SW 1271 (cell line): ENCODE measurements at places on chromosomes 6 and 20.

DNA sequence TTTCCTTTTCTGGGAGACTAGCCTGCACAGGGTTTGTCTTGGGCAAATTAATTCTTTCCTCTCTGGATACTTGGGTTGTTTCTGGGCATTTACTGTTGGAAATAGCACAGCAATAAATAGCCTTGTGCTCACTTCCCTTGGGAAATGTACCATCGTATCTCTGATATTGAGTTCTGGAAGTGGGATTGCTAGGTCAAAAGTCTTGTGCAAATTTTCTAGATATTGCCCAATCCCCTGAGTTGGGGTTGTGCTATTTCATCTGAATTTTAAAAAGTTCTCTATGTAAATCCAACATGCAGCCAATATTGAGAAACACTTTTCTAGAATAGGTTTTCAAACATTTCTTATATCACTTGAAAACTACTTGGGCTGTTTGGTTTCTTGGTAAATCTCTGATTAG lies 64.0 kb upstream of the ELOVL5 start:
- no peak for DNase-seq

GRCh38 chr6:98929498-98930060 lies 18.2 kb downstream of the FBXL4 start:
- no peak for DNase-seq

GRCh38 chr6:78153976-78154375 lies 501.1 kb downstream of the MEI4 start:
- DNase-seq: no peak

DNA sequence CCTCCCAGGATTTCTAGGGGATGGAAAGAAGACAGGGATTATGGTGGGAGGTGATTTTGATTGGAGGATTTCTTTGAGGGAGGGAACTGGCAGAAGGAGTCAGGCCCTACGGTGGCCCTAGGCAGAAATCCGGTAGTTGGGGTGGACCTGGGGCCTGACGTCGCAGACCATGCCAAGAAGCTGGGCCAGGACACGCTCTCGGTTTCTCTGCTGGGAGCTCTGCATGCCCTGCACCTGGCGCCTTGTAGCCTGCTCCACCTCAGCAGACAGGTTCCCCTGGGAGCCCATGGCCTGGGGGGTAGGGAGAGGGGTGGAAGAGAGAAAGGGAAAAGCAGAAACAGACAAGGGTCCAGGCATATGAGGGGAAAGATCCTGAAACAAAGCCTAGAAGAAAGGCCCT lies 1.1 kb downstream of the ATP6V1G2 start:
- DNase-seq: no peak

GRCh38 chr6:4437342-4437741 lies 302.0 kb upstream of the ECI2 start:
- DNase-seq: no peak

DNA sequence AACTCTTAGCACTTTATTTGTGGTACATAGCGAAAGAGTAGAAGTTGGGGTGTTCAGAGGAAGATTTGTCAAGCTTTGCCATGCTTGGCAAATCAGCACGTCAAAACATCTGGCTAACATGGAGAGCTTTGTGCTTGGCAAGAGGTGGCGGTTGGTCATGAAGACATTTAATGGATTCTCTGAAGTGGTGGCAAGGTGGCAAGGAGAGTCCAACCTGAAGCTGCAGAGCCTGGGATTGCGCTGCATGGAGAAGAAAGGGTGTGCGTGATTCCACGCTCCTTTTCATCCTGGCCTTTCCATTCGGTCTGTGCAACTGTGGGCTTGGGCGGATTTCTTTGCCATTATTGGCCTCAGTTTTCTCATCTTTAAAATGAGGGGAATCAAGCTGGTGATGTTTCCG lies 3.1 kb downstream of the PYGB start:
- DNase-seq: no peak

DNA sequence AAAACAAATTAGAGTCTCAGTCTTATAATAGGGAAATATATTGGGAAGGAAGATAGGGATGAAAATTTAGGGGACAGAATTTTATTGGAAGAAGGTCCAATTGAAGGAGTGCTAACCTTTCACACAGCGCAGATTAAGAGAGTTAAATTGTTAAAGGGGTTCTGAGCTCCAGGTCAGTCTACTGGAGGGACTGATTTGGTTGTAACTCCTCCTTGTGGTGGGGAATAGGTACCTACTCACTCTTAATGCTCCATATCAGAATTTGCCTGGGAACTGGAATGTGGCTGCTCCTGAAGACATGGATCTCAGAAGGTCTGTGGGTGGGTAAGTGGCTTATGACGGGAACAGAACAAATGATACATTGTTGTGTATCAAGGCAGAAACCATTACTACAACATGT lies 143.5 kb downstream of the FLRT3 start:
- no peak for DNase-seq

DNA sequence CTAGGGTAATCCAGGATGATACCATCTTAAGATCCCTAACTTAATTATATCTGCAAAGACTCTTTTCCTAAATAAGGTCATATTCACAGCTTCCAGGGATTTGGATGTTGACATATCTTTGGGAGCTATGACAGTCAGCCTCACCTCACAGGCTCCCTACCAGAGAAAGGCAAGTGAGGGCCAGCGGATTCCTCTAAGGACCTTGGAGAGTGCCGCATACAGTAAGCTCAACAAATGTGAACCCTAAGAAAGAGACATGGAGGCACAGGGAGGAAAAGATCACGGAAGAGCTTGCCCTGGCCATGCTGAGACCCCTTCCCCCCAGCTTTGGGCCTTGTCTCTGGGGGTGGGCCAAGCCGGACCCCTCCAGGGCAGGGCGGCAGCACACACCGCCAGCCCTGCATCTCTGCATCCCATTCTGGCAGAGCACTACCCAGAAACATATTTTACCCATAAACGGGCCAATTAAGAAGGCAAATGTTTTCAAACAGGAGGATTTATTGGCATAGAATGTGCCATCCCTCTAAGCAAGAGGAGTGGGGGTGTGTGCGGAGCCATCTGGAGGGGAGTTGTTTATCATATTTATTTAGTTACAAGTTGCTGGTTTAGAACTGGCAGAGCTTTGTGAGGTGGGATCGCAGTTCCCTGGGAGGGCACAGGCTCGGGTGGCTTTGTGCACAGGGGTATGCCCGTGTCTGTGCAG lies 55.4 kb downstream of the CHMP4B start:
- DNase-seq: no peak

GRCh38 chr6:124956018-124956417 lies 6.2 kb upstream of the RNF217 start:
- no peak for DNase-seq
